ENCODE measurements at places on chromosomes 6 and 20.
A peak's percentile ranks its signal among the peaks of the same experiment; 100 is the strongest.

- DNase-seq, result peak; percentile 34
Observed at GRCh38 chr20:45405571-45406259, 2.4 kb upstream of the DBNDD2 start.

GRCh38 chr20:40056171-40056570 is 632.9 kb downstream of the MAFB start:
- DNase-seq, result no peak

DNA sequence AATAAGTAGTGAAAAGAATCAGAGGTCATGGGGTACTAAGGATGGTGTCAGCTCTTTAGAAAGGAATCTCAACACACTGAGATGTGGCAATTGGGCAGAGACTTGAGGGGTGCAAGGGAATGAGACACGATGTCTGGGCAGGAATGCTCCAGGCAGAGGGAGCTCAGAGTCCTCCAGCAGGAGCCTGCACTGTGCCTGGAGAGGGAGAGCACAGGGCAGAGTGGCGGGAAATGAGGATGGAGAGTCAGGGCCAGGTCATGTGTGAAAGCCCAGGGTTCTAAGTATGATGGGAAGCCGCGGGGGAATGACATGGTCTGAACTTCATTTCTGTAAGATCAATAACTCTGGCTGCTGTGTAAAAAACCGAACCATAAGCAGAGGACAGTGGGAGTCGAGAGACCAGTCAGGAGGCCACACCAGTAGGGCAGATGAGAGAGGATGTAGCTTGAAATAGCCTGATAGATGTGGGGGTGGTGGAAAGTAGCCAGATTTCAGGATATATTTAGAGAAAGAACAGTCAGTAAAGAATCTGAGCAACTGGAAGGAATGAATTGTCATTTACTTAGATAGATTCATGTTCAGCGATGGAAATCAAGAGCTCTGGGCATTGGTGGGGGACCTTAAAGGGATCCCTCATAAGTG is 133.4 kb upstream of the DTNBP1 start:
- DNase-seq, result peak; percentile 15

DNA sequence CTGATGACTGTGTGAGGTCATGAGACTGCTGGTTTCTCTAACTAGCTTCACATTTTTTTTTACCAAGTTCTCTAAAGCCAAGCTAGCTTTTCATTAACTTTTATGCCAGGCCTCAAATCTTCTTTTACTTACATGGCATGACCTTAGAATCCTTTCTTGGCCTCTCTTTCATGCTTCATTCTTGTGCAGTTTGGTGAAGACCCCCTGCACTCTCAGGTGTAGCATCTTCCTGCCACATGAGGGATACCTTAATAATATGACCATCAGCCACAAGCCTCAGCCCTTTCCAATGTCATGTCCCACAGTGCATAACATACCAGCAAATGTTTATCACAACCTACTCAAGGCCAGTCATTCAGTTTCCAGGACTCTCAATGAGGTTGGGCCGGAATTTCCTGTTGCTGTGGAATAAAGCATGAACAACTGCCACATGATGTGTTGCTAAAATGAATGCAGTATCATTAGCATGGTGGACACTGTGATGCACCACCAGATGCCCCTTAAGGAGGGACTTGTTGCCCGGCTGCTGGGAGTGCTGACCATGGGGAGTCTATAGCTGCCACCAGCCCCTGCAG is 72.2 kb downstream of the RIN2 start:
- peak; percentile 52 for DNase-seq

GRCh38 chr6:118981884-118982574 is 47.1 kb upstream of the MCM9 start:
- DNase-seq, result no peak

DNA sequence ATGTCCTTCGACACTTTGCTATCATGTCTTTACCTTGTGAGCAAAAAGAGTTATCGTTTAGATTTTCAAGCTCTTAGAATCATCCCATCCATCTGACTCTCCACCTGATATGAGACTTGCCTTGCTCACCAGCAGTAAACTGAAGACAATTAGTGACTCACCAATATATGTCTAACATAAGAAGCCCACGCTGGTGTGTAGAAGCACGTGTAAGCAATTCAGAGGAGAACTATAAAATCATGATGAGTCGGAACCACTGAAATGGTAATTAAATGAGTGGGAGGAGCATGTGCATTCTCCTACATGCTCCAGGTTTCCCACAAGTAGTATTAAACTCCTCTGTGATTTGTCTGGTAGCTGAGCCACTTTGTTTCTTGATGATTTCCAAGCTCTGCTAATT is 181.6 kb upstream of the RNF217 start:
- no peak for DNase-seq

- DNase-seq, result no peak
Observed at GRCh38 chr6:41429506-41430504, 94.4 kb downstream of the NCR2 start.

- DNase-seq, result peak; percentile 99
Observed at GRCh38 chr6:101083533-101084175, 202.5 kb upstream of the ASCC3 start.

DNA sequence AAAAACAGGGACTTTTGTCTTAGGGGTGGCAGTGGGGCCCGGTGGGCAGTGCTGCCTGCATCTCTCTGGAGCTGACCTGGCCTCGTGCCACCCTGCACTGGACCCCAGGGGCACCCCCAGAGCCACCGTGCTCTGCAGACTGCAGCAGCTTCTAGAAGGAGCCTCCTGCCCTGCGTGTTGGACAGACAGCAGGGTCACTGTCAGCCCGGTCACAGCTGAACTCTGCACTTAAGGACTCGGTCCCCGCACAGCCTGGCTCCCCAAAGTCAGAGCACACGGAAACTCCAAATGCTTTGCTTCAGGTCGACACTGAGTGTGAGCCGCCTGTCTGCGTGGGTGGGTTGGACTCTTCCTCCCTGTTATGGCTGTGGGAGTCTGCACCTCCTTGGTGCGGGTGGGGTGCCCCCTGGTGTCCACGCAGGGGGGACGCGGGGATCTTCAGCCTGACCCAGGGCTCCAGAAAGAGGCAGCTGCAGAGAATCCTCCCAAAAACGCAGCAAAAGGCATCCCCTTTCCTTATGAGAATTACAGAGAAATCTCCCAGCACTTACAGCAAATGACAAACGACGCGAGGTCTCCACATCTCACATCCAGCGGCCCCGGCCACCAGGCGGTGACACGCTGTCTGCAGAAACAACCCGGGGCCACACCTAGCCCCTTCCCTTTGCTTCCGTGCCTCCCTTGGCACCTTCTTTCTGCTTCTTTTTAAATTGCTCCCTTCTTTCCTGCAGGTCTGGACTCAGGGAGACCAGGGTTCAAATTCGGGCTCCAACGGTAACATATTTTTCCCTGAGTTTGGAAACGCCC is 36.3 kb upstream of the DACT2 start:
- no peak for DNase-seq

DNA sequence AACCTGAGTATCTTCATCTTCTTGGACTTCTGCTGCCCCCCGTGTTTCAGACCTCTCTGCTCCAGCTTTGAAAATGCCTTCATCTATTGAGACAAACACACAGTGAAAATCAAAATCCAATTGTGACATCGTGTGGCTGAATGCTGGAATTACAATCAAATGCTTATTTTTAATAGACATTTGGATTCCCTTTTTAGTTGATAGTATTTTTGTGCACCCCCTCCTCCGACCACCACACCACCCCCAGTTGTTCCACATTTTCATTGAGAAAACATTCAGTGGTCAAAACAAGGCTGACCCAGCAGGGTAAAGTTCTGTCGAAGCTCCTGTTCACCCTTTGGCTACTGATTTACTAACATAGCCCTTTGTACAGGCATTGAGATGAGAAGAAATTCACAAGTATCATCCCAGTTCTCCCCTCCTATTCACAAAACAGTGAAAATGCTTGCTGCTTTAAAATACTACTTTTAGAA is 79.0 kb downstream of the NRSN1 start:
- DNase-seq, result peak; percentile 42

- DNase-seq, result peak; percentile 94
Observed at GRCh38 chr6:105359419-105360370, 43.2 kb downstream of the PREP start.

GRCh38 chr20:57904314-57905105 is 194.7 kb upstream of the PMEPA1 start:
- DNase-seq, result peak; percentile 32

DNA sequence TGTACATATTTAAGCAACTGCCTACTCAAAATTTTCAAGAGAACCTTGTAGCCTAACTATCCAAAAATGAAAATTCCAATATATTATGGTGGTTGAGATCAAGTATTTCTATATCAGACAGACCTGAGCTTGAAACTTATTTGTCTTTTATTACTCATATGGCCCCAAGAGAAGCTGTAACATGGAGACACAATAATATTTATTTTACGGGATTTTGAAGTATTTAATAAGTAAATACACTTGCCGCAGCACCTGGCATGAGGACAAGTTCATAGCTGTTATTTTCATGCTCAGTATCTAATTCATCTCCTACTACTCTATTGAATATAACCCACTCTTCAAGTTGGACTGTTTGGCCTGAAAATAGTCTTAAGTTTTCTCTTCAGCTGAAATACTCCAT is 28.0 kb downstream of the PTPRK start:
- DNase-seq, result no peak

- DNase-seq, result no peak
Observed at GRCh38 chr6:9455864-9456658, 958.8 kb downstream of the TFAP2A start.

GRCh38 chr6:136425793-136426192 is 124.4 kb downstream of the MAP7 start:
- no peak for DNase-seq

- peak; percentile 60 for DNase-seq
Observed at GRCh38 chr6:24283043-24283985, 74.5 kb downstream of the DCDC2 start.

DNA sequence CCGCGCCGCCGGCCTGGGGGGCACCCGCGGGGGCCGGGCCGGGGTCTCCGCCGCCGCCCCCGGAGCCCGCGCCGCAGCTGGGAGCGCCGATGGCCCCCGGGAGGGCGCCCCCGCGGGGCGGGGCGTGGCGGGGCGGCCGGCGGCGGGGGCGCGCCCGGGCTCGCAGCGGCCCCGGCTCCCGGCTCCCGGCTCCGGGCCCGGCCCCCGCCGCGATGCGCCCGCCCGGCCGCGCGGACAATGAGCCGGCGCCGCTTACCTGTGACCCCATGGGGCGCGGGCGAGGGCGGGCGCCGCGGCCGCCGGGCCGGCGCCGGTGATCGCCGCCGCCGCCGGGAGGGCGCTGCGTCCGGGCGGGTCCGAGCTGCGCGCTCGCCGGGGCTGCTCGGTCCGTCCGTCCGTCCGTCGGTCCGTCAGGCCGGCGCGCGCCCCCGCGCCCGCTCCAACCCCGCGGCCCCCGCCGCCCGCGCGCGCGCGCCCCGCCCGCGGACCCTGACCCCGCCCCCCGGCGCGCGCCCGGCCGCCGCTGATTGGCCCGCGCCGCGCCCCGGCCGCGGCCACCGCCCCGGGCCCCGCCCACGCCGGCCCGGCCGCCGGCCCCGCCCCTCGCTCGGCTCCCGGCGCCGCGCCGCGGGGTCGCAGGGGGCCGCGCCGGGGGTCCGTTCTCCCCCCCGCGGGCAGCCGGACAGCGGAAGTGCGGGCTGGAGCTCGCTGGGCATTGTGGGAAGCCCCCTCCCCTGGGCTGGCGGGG is at the start of gene ZBTB46:
TSS of gene ZBTB46 (minus strand) at position 424 of the 748 bp plus-strand sequence. CDS start 40,507 bp downstream, outside the sequence.
- peak; percentile 48 for DNase-seq

- no peak for DNase-seq
Observed at GRCh38 chr6:160004018-160004417, 35.1 kb downstream of the IGF2R start.

GRCh38 chr6:47743744-47744143 is 38.1 kb upstream of the OPN5 start:
- no peak for DNase-seq

- peak; percentile 81 for DNase-seq
Observed at GRCh38 chr6:25014791-25015560, 79.2 kb upstream of the RIPOR2 start.

DNA sequence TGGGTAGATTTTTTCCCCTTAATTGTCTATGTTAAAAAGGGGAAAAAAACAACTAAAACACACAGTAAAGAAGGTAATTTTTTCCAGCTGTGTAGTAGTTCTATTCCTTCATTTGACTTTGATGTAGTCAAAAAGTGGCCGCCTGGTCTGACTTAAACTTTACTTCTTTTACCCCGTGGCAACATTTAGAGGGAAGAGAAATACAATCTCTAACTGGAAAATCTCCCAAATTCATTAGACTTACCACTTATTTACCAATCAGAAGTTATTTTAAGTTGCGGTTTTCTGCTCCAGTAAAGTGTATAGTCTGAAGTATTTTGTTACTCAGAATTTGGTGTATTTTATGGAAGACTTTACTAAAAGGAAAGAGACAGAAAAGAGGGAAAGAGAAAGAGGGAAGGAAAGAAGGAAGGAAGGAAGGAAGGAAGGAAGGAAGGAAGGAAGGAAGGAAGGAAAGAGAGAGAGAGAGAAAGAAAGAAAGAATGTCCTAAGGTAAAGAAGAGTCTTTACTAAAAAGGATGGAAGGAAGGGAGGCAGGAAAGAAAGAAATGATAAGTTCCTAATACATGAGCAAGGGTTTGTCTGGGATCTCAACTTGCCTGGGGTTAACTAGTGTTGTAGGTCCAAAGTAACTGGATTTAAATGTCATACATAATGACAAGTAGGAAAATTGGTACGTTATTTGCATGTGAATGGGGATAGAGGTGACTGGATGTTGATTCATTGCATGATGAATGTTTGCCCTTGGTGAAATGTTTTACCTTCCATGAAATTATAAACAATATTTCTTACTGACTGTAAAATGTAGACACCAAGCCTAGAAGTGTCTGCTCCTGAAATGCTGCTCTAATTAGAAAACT is 135.1 kb downstream of the SAMD5 start:
- DNase-seq, result peak; percentile 60

DNA sequence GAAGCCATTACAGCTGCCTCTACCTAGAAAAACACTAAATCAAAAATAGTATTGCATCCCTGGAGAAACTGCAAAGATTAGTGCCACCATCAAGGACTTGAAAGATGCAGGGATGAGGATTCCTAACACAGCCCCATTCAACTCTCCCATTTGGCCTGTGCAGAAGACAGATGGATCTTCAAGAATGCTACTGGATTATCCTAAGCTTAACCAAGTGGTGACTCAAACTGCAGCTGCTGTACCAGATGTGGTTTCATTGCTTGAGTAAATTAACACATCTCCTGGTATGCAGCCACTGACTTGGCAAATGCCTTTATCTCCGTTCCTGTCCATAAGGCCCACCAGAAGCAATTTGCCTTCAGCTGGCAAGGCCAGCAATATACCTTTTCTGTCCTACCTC is 117.4 kb downstream of the TBC1D32 start:
- peak; percentile 25 for DNase-seq

GRCh38 chr20:42093542-42094440 is 475.6 kb upstream of the CHD6 start:
- DNase-seq, result no peak

DNA sequence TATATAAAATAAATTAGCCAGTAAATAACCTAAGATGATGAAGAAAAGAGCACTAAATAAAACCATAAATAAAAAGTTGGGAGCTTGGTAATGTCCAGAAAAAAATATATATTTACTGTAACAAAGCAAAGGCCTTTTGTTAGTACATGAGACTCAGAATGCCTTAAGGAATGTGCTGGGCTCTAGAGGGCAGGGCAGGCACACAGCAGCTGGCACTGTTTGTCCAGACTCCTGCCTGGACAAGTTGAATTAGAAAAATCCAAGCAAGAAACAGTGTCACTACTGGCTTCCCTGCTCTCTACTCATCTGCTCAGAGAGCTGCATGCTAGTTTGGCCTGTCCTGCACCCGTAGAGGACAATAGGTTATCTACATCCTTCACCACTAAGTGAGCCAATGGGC is 8.8 kb downstream of the DEFB129 start:
- peak; percentile 27 for DNase-seq

Data from EH (cell line).